ENCODE measurements at places on chromosomes 2 and 18.

DNA sequence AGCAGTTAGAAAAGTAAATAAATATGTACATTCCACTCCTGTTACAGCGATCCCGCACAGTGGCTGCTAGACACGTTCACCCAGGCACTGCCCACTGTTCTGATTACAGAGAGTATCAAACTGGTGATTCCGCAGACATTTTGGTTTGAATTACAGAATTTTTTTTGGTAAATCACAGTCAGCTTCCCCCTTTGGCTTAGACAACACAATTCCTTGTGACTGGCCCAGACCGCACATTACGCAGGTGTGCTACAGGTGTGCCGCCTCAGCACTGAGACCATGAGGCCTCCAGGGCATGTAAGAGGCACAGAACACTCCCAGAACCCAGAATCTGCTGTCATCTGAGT lies 112.3 kb downstream of the PXDN start:
- DNase-seq: no peak

GRCh38 chr18:32318581-32318980 lies 128.7 kb downstream of the MEP1B start:
- no peak for DNase-seq

DNA sequence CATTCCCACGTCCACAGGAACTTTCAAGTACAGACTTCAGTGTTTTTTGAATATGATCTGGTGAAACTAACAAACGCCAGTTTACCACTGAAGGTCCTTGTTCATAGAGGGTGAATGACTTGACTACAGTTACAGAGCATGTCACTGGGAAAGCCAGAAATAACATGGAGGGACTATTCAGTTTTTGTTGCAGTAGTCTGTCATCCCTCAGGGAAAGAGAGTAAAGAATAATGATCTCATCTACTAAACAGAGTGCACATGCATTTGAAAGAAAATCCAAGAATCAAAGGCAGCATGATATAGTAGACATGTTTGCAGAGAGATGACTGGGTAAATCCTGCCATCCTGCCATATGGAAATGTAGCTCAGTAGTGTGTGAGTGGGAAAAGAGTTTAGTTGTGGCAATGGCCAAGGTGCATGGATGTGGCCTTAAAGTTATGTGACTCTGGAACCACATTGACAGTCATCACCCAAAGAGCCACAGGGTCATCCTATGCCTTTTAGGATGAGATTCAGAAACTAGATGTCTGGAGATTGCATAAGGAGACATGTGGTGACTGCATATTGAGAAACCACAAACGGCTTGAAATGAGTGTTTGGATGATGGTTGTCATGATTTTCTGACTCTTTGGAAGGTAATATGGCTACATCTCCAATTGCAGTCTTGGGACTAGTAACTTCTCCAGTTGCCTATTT lies 125.3 kb upstream of the ZEB2 start:
- no peak for DNase-seq

DNA sequence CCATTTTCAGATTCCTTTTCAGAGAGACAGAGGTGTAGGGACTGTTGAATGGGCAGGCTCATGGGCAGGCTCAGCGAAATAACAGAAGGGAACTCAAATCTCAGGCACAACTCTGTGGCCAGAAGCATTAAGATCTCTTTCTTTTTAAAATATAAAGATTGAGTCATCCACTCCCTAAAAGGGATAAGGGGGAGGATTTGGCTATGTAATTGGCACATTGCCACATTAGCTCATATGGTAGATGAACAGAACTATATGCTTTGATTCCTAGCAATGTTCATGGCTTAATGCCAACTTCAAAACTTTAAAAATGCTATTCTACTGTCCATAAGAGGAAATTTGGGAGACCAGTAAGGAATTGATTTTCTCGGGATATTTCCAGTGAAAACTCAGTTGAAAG lies 53.8 kb upstream of the SLC5A7 start:
- no peak for DNase-seq

DNA sequence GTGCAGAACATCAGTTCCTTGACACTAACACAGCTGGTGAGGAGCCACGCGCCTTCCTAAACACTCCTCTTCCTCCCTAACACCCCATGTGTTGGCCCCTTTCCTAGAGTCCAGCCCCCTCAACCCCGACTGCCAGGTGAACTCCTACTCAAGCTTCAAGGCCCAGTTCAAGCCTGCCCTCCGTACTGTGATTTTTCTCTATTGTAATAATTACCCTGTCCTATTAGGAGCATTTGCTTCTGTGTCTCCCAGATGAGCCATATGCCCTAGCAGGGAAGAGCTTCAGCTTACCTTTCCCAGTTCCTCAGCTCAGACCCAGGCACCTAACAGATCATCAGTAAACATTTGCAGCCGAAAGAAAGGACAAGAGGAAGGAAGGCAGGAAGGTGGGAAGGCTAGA lies 130.6 kb upstream of the SALL3 start:
- no peak for DNase-seq

DNA sequence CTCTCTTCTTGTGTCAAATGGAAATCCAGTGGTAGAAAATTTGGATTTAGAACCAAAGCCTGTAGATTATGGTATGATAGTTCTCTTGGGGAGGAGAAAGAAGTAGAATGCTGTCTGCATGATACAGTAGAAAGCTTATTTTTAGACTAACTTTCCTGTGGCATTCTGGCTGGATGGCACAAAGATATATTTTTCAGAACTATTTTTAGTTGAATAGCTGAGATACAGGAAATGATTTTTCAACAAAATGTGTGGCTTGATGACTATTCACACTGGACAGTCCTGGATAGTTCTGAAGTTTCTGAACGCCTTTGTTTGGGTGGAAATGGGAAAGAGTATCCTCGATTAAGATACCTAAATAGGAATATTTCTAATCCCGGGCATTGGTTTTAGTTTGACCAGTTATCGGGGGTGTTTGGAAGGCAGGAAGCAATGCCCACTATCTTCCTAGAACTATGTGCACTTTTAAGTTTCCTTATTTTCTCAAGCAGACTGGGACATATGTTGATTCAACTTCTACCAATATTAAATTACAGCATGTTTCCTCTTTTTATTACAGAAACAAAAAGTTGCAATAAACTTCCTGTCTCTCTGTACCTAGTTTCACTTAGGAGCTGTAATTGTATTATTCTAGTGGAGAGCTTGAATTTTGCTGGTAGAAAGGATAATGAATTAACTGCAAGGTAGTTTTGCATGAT lies 32.1 kb downstream of the GDF7 start:
- no peak for DNase-seq

DNA sequence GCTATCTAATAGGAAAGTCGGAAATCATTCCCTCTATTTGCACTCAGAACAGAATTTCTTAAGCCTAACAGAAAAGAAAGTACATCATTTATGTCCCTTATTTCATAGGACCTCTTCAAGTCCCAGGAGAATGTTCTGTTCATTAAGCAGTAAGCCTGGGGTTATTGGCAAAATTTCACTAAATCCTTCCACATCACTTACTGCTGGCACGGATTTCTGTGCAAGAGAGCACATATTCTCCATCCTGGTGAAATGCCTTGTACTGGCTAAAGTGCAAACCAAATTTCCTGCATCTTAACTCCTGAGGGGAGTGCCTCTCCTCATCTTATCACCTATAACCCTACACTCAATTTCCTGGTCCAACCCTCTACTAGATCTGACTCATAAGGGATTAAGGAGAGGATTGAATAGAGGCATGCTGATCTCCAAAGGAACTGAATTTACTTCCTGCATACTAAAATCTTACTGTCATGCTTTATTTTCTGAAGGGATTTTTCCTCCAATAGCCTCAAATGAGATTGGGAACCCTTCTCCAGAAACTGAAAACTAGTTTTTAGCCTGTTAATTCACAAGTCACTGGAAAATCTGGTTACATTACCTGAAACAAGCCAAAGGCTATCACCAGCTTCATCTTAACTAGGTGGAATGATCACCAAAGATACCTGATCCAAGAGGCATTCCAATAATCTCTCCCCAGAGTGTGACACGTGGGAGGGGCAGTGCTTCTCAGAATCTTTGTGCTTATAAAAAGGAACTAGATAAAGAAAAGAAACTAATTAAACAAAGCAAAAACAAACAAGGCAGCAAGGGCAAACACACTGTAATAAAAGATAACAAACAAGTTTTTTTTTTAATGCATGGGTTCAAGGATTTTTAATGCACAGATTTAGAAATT lies 311.1 kb downstream of the NR4A2 start:
- no peak for DNase-seq

GRCh38 chr2:43538034-43538670 lies 57.7 kb downstream of the THADA start:
- no peak for DNase-seq

DNA sequence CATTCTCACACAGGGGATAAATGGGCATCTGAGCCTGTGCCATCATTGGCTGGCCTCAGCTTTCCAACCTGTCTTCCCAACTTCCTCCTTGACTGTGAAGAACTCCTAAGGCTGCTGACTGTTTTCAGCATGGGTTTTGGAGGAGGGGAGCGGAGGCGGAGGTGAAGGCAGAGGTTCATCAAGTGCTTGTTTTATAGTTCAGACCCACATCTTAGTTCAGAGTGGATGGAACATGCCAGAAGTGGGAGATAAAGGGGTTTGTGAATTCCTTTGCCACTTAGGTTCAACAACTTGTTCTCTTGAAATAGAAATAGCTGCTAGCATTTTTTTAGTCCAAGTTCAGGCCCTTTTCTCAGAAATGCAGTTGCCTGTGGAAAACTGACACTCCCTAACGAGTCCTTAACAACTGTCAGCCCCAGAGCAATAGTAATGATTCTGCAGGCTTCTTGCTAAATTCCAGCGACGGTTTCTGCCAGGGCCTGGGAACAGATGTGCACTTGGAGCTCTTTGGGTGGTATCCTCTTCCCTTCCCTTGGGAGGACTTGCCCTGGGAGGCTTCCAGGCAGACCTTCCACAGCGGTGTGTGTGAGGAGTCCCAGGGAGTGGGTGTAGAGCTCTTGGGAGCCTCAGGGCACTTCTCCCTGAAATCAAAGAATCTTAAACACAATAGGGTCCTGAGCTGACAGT lies 30.1 kb upstream of the ITGA6 start:
- no peak for DNase-seq

- DNase-seq: no peak
These were observed 779.4 kb upstream of the FSHR start for GRCh38 chr2:49933711-49934110.

GRCh38 chr2:176137906-176138305 lies 8.4 kb downstream of the HOXD8 start:
- no peak for DNase-seq

DNA sequence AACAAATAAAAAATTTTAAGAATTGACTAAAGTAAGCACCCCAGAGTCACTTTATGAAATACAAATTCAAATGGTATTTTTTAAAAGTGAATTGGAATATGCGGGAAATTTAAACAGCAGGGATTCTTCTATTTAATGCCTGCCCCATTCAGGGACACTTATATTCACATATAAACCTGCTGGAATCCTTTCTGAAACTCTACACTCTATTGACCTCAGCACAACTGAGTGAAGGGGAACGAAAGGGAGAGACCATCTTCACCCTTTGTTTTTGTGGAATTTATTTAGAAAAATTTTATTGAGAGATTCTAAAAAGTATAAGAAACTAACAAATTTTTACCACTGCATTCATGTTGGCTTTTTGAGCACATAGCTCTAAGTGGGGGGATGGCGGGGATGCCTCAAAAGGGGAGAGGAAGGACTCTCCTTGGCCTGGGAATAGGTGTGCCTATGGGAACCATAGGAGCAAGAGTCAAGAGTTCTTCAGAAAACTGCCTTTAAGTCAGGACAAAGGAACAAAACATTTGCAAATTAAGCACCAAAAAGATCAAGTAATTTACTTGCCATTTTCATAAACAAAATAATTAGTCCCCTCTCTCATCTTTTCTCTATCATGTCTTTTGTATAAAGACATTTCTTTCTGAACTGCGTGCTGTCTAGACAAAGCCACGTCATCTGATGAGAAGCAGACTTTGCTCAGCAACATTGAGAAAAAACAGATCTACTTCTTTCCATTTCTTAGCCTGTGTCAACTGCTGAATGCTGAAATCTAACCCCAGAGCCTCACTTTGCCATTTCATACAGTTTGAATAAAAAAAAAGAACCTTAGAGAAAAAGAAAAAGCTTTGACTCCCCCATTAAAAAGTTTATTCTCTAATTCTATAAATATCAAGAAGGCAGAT lies 21.6 kb upstream of the FLACC1 start:
- no peak for DNase-seq

- peak; percentile 27 for DNase-seq
These were observed 73.8 kb downstream of the RPIA start for GRCh38 chr2:88765154-88765888.
